Thoracic aorta (tissue), 2 donors: ENCODE measurements at places on chromosomes 1 and 21. TPM values are rescaled to one million over a fixed set of nuclear protein-coding genes. Genes with fewer than 3 reads are reported as not detected.

The OR2L2 gene
- not detected for total RNA-seq

The CHODL gene
- total RNA-seq = 5.3 TPM

The ADGRB2 gene
- 1.5 TPM for total RNA-seq

The TBX15 gene
- 1.5 TPM for total RNA-seq

GRCh38 chr1:206686478-206687249, 2.0 kb downstream of the MAPKAPK2 start:
- DNase-seq = no peak

- DNase-seq = no peak
These were observed 32.5 kb downstream of the XKR8 start for GRCh38 chr1:27992276-27992675.

DNA sequence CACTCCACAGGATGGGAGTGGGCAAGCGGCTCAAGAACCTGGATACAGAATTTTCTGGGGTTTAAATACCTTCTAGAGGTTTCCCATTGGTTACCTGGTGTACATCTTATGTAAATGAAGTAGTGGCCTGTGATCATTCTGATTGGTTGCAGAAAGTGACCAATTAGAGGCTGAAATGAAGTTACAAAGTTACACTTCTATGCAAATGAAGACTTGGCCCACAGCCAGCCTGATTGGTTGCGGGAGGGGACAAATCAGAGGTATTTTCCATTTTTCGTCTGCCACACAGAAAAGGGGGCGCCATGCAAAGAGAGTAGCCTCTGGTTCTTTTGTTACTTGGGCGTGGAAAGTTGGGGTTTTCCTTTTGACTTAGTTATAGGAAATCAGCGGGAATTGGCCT, 8.9 kb downstream of the KCNAB2 start:
- no peak for DNase-seq

- DNase-seq = no peak
These were observed 77.1 kb downstream of the PGBD5 start for GRCh38 chr1:230349020-230349393.

DNA sequence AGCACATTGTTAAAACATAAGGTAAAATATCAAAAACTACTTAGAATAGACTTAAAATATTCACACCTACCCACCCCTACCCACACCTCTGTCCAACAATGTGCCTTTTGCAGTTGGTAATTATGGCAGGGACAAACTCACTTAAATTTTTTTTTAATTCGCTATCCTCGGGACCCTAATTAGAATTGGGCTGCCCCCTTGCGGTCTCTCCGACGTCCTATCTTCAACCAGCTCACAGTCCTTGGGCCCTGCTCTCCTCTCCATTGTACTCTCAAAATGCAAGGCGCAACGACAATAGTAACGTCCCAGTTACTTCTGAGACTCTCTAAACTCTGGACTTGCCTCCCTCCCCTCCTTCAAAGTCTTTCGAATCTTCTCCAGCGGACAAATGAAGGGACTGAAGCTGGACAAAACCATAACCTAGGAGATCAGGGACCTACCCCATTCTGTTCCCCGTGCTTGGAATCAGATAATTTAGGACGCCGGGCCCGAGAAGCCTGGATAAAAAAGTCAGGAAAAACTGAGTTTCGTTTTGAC, 1.1 kb upstream of the CIART start:
- DNase-seq = peak; percentile 42

- DNase-seq = no peak
These were observed 524.2 kb downstream of the KIF26B start for GRCh38 chr1:245678860-245679411.

DNA sequence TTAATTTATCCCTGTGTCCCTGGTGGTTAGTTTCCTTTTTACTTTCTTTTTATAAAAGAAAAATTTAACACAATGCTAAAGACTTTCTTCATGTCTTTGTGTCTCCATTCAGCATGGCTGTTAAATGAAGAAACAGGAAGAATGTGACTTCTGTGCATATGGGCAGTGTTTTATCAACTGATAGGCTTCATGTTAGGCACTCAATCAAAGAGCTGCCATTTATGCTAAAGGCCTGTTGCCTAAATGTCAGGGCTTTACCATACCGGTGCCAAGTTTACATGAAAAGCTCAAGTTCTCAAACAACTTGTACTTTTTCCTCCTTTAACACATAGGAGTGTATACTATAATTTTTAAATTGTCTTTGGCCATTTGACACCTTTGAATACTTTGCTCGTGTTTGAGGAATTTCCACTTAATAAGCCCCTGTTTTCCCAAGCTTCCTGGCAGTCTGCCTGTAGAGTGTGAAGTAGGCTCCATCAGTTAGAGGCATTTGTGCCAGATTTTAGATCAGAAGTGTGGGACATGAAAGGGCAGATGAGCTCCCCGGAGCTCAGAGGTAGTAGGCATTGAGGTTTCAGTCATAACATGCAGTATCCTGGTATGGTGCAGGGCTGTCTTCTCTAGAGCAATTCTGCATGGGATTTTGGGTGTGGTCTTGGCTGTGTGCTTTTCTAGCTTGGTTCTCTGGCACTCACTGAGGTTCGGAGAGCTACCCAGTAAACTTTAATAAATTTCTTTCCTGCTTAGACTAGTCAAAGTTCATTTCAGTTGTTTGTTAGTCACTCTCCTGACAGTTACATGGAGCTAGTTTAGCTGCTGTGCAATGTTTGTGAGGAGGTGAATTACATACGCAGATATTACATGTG, 119.0 kb downstream of the LEPR start:
- DNase-seq = no peak
